HTR-8/SVneo (cell line): ENCODE measurements at places on chromosomes 12 and 14.

GRCh38 chr12:100859063-100859627 is 64.6 kb downstream of the ANO4 start:
- no peak for DNase-seq

DNA sequence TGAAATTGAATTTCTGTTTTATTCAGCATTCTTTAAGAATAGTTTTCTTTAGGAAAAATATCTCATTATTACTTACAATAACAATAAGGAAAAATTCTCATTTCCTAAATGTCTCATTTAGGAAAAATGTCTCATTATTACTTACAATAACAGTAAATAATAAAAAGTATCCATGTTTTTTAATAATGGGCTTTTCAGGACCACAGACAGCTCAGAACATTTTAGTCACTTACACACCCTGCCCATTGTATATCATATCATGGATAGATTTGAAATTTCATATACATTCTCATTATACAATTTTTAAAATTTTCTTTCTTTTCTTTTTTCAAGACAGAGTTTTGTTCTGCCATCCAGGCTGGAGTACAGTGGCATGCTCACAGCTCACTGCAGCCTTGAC is 58.9 kb downstream of the ASCL1 start:
- no peak for DNase-seq

- no peak for DNase-seq
Observed at GRCh38 chr12:96108321-96108720, 72.9 kb upstream of the LTA4H start.

- DNase-seq = no peak
Observed at GRCh38 chr12:65492998-65493912, 214.8 kb downstream of the MSRB3 start.

GRCh38 chr12:58323676-58324075 is 382.3 kb downstream of the ATP23 start:
- no peak for DNase-seq

DNA sequence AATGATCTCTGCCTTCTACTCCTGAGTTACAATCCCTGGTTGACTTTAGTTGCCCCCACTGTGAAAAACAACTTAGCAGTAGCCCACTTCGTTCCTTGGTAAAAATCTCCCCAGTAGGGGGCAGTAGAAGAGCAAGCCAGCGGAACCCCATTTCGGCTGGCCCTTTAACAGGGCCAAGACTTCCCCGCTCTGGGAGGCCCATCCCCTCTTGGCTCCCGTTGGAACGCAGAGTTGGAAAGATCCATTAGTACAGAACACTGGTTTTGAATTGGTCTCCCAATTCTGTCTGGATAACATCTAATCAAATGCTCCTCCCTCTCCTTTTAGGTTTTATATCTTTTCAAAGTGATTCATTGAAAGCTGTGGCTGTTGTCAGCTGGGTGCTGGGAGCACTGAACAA is 1133.3 kb downstream of the BCL11B start:
- no peak for DNase-seq

GRCh38 chr12:48567731-48568130 is 2.1 kb downstream of the LALBA start:
- no peak for DNase-seq

GRCh38 chr12:49916129-49916919 is 12.6 kb upstream of the FAIM2 start:
- no peak for DNase-seq

GRCh38 chr12:132689227-132689626 is 1.8 kb downstream of the PXMP2 start:
- no peak for DNase-seq

GRCh38 chr12:103854372-103854973 is 13.4 kb upstream of the NT5DC3 start:
- DNase-seq = no peak

GRCh38 chr12:28770322-28770721 is 378.8 kb upstream of the FAR2 start:
- no peak for DNase-seq

GRCh38 chr12:65500091-65500900 is 221.8 kb downstream of the MSRB3 start:
- DNase-seq = peak; percentile 23

GRCh38 chr14:22469538-22470303 is 119.3 kb downstream of the DAD1 start:
- DNase-seq = no peak
